ENCODE measurements at places on chromosomes 6 and 20.
A peak's percentile ranks its signal among the peaks of the same experiment; 100 is the strongest.

- DNase-seq: no peak
Measured at GRCh38 chr6:33160728-33161344, 31.4 kb downstream of the COL11A2 start.

- DNase-seq: peak; percentile 92
Measured at GRCh38 chr6:90274451-90275030, 22.1 kb downstream of the BACH2 start.

GRCh38 chr6:54802775-54803634 lies 43.6 kb upstream of the FAM83B start:
- DNase-seq: no peak

DNA sequence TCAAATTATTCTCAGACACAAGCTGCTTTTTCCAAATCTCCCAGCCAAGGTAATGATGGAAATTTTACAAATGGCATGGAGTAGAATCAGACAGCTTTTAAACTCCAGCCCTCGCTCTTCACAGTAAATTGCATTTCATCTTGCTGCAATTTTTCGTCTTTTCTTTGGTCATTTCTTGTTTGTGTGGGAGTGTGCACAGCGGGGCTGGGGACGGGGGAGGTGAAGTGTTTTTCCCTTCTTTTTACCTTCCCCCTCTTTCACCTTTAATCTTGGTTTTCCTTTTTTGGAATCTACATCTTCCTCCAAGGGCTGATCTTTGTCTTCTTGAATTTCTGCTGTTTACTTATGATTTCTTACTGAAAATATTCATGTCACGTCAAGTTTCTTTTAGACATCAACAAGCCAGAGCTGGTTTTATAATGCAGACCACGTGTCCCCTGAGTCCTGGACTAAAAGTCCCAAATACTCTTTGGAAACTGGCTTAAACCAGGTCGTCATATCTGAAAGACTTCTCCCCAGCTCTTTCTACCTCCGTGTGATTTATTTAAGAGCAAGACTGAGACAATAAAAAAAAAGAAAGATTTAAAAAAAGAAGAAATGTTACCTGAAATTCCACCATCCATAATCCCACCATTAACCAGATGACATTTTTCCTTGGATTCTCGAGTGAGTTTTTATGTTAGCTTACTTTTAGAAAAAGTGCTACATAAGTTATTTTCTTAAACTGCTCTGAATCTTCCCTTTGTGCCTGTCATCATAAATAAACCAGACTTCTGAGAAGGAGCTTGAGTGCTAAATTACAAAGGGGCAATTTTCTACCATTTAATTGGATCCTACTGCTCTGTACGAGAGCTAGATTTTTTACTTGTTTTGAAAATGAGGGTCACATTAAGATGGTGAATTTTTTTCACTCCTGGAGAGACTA lies 52.0 kb downstream of the MAP3K5 start:
- DNase-seq: no peak

- no peak for DNase-seq
Measured at GRCh38 chr6:25302677-25303128, 23.5 kb downstream of the CARMIL1 start.

DNA sequence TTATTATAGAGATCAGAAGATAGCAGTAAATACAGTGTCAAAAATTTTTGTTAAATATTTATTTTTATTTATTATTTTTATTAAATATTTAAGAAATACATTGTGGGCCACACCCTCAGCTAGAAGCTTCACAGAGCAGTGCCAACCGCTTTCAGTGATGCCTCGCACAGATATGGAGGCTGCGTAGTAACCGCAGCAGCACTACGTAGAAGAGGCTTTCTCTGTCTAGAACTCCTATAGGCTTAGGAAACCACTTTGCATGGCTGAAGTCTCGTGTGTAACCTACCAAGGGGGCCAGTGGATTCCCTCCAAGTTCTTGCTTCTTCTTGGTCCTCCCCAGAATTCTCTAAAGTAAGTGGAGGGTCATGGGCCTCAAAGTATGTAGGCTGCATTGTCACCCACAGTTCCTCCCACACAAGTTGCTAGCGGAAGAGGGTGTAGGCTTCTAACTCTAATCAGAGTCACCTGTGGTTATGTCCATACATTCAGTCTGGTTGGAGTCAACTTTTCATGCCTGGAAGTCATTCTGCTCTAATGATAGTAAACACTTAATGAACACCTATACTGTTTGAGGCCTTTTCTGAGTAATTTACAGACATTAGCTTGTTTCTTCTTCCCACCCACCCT lies 285.6 kb downstream of the CDKAL1 start:
- no peak for DNase-seq

- no peak for DNase-seq
Measured at GRCh38 chr6:65259059-65259458, 448.0 kb downstream of the EYS start.
